ENCODE measurements at places on chromosomes 3 and 15.
A peak's percentile ranks its signal among the peaks of the same experiment; 100 is the strongest.

DNA sequence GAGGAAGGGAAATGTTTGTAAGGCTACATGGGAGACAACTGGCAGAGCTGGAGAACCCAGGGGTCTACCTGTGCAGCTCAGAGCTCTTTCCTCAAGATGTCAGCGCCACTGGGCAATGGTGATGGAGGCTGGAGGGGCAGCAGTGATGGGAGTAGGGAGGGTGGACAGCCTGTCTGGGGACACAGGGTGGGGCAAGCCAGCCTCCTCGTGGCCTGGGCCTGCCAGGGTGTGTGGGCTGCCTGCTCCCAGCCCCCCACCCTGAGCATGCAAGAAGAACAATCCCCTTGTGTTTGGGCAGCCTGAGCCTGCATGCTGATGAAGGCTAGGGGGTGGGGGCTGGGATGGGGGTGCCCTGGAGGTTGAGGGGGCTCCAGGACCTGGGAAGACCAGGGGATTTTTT is 1.2 kb downstream of the PCBP4 start:
- DNase-seq, result no peak

DNA sequence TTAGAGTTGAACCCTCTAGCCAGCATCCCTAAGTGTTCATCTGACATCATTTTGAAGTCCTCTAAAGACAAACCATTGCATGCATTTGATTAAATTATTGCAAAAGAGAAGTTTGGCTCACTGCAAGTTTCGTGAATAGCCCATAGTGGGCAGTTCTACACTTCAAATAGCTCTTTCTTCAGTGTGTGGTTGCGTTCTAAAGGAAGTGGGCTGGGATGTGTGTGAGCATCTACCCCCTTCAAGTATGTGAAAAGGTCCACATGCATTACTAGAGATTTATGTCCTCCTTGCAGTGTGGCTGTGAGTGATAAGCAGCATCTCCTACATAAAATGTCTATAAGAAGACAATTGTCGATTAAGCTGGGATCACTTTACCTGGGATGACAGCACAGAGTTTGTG is 54.6 kb downstream of the SST start:
- no peak for DNase-seq

- DNase-seq, result no peak
Measured at GRCh38 chr15:51861557-51862359, 32.3 kb downstream of the TMOD3 start.

GRCh38 chr3:125075738-125076137 is 19.9 kb upstream of the HEG1 start:
- no peak for DNase-seq

DNA sequence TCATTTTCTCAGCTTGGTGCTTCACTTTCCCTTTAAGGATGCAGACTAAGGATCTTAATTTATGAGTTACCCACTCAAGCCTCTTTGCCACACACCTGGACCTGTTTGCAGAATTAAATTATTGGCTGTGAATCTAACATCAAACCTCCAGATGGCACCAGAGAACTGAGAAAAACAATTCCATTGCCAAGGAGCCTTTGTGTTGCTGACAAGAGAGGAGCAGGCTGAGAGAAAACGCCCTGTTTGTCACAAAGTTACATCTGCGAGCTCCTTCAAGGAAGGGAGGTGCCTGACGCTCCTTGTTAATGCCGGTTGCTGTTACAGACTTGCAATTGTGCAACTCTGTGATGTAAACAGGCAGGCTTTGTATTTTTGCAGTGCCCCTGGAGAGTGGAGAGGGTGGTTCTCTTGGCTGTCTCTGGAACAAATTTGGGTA is 36.3 kb upstream of the TMC3 start:
- peak; percentile 62 for DNase-seq

GRCh38 chr3:171342783-171343420 is 117.3 kb downstream of the TNIK start:
- no peak for DNase-seq

- no peak for DNase-seq
Measured at GRCh38 chr15:83288381-83288801, 3.9 kb upstream of the BNC1 start.

- peak; percentile 82 for DNase-seq
Measured at GRCh38 chr15:74615508-74616365, at the start of gene CLK3. TSS of gene CLK3 (plus strand) at chr15:74615836. CDS start at chr15:74619197, 3,361 bp downstream.

DNA sequence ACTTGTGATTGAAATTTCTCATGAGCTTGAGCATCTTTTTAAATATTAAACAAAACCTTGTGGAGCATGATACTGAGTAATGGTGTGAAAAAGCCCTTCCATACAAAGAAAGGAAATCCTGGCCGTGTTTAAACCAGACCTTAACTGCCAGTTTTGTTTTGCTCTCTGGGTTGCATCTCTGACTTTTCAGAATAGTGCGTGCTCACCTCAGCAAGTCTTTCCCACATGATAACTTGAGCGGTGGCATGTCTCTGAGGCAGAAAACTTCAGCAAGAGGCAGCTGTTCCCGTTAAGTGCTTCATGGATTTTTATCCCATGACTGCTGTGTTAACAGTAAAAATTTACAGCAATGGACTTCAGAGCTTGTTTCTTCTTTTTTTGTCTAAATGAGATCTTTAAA is 393.3 kb downstream of the FEZF2 start:
- no peak for DNase-seq
